ENCODE measurements at places on chromosomes 7 and 10. TPM values are rescaled to one million over a fixed set of nuclear protein-coding genes. Genes with fewer than 3 reads are reported as not detected.
A peak's percentile ranks its signal among the peaks of the same experiment; 100 is the strongest.

The OR2A12 gene
- not detected for total RNA-seq

DNA sequence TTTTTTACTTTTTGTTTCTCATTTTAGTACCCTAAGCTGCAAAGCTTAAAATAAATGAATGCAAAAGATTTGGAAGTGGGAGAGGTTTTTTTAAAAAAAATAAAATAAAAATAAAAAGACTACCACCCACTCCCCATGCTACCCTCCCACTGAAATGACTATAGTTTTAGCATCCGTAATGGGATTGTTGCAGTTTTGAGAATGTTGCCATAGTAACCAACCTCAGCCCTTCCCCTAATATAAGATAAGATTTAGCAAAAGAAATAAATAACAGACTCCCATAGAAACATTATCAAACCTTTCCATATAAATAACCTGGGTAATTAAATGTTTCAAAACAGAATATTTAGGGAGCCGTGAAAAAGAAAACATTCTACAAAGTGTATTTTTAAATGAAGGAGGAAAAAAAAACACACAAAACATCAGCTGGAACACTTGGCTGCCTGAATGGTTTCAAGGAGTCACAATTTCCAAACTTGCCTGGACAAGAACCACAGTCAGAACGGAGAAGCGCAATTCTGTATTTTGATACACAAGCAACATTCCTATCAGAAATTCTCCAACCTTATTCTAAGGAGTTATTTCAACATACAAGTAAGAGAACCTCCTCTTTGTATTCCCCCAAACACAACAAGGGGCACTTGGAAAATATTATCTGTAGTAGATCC, 57.4 kb downstream of the DGKI start:
- no peaks in the 10 kb centered on the region for H3K27me3 ChIP-seq
- H3K4me3 ChIP-seq = no peak overlapping the region
- H3K4me1 ChIP-seq = no peaks in the 10 kb centered on the region
- no peak overlapping the region for H3K27ac ChIP-seq
- H3K36me3 ChIP-seq = peaks cover 15% of the 10 kb centered on the region

GRCh38 chr7:46834921-46835320, 747.0 kb downstream of the TNS3 start:
- no peak overlapping the region for H3K4me3 ChIP-seq
- no peak overlapping the region for H3K27ac ChIP-seq
- no peak for DNase-seq

- H3K36me3 ChIP-seq = no peaks in the 10 kb centered on the region
- H3K4me3 ChIP-seq = no peak overlapping the region
- DNase-seq = no peak
- no peak overlapping the region for H3K27ac ChIP-seq
Measured at GRCh38 chr7:52911326-52911725, 124.1 kb upstream of the POM121L12 start.

DNA sequence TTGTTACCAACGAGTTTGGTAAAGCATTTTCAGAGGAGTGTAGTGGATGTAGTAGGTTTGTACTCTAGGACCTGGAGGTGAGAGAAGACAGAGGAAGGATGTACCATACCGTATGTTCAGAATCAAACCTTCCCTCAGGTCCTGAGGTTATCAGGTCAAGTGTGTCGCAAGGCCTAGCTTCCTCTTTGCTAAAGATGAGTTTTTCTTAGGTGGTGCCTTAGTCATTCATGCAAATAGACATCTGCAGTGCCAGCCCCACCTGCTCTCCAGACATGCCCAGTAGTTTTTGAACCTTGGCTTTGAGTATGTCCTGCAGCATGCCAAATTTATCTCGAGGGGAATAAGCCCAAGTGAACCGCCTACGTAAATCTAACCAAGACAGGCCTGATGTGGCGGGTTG, 71.3 kb downstream of the HDAC9 start:
- H3K27me3 ChIP-seq = no peaks in the 10 kb centered on the region
- no peak overlapping the region for H3K4me3 ChIP-seq
- H3K27ac ChIP-seq = no peak overlapping the region
- no peak for DNase-seq
- H3K36me3 ChIP-seq = no peaks in the 10 kb centered on the region

DNA sequence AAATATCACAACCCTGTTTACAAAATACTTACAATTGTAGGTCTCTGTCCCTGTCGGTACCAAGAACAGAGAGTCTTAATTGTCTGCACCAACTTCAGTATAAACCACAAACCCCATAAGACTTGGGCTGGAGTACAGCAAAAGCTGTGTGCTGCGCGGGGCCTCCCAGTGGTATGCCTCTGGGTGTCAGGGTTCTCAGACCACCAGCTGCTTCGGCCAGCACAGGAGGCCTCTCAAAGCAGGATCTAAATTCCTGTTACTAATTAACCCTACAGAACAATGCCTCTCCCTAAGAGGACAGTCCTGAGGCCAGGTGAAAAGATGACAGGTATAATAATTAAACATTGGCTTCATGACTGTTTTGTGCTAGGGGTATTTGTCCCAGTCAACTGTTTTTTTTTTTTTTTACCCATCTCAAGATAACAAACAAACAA, 957 bp upstream of the SVIL start:
- peak overlapping the region; percentile 64 for H3K4me3 ChIP-seq
- no peaks in the 10 kb centered on the region for H3K36me3 ChIP-seq
- H3K27me3 ChIP-seq = peaks cover 4% of the 10 kb centered on the region
- no peak for DNase-seq

- peaks cover 10% of the 10 kb centered on the region for H3K27me3 ChIP-seq
- no peak for DNase-seq
- no peaks in the 10 kb centered on the region for H3K36me3 ChIP-seq
- peaks cover 7% of the 10 kb centered on the region for H3K4me1 ChIP-seq
- no peak overlapping the region for H3K4me3 ChIP-seq
- no peak overlapping the region for H3K27ac ChIP-seq
Measured at GRCh38 chr7:66198469-66198868, 6.7 kb upstream of the TPST1 start.

- DNase-seq = no peak
- no peaks in the 10 kb centered on the region for H3K4me1 ChIP-seq
- no peak overlapping the region for H3K27ac ChIP-seq
Measured at GRCh38 chr7:123439191-123439590, 95.2 kb downstream of the IQUB start.

DNA sequence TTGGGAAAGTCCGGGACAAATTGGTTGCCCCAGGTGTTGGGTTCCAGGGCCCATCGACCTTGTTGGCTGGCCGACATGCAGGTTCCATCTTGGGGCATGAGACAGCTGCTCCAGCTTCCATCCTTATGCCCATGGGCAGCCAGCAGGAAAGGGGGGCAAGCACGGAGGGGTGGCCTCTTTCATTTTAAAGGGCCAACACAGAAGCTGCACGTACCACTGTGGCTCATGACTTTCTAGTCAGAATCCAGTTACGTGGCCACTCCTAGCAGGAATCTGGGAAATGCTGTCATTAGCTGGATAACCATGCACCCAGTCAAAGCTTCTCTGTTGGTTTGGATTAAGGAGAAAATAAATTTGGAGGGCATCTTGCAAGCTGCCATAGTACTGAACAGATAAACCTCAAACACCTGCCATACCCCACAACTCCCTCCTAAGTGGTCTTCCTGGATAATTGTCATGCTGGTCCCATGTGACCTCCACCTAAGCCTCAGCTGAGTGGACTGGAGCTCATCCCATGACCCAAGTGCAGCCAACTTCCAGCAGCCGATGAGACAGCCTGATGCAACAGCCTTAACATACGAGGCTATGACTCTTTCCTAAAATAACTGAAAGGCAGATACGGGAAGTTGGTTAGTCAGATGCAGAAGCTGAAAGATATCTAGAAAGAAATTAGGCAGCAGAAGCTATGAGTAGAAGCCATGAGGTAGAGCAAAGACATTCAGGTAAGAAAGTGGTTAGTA, 21.4 kb upstream of the GSDME start:
- H3K4me1 ChIP-seq = peaks cover 51% of the 10 kb centered on the region
- peaks cover 5% of the 10 kb centered on the region for H3K27me3 ChIP-seq
- peak overlapping the region; percentile 94 for H3K27ac ChIP-seq
- H3K4me3 ChIP-seq = peak overlapping the region; percentile 33
- H3K36me3 ChIP-seq = peaks cover 27% of the 10 kb centered on the region

Measured in HFFc6 (cell line).